ENCODE measurements at places on chromosomes 3 and 15.

GRCh38 chr15:45732662-45733061 lies 97.8 kb downstream of the SQOR start:
- DNase-seq, result no peak

- DNase-seq, result no peak
Observed at GRCh38 chr15:73897441-73898261, 24.3 kb downstream of the TBC1D21 start.

- DNase-seq, result no peak
Observed at GRCh38 chr15:99252326-99252725, 1.0 kb downstream of the LRRC28 start.

GRCh38 chr3:47956521-47956920 lies 59.7 kb downstream of the MAP4 start:
- no peak for DNase-seq

DNA sequence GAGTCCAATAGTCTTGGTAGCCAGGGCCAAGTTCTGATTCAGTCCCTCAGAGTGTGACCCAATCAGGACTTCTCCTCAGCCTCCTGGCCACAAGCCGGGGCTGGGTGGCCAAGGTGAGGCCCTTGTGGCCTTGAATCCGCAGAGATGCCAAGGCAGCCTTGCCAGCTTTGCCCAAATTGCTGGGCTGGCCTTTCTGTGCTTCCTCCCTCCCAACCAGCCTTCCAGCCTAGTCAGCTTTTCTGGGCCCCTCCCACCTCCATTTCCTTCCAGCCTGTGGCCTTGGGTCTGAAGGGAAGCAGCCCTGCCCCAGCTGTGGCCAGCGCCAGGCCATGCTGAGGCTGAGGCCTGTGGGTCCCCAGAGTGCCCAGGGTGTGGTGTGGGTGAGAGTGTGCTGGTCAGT lies 34.3 kb upstream of the ANKDD1A start:
- no peak for DNase-seq

DNA sequence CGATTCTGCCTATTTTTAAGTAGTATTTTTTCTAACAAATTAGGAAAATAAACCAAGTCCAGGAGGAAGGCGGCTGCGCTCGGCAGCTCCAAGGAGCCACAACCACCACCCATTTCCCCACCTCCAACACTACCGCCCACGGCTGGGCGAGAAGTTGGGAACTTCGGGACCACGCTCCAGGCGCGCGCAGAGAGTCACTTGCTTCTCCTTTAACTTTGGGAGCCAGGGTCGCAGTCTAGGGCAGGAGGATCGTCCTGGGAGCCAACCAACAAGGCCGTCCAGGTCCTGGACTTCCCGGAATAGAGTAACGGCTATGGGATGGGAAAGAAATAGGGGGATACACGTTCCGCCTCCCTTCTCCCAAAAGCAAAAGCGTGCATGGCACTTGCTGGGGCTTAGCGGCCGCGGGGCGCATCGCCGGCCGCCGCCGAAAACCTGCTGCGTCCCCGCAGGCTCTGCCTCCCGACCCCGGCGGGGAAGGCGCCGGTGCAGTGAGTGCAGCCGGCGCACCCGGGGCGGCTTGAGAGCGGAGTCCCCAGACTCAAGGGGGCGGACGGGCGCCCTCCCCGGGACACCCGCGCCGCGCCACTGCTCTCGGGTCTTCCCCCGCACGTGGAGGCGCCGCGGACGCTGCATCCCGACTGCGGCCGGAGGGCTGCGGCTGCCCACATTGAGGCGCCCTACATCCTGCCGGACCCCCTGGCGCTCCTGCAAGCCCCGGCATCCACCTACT lies 699 bp downstream of the MEGF11 start:
- DNase-seq, result no peak

- no peak for DNase-seq
Observed at GRCh38 chr3:156368189-156368588, 186.7 kb downstream of the SSR3 start.

GRCh38 chr3:81953111-81953510 lies 191.7 kb upstream of the GBE1 start:
- no peak for DNase-seq

- no peak for DNase-seq
Observed at GRCh38 chr3:109548192-109548938, 211.0 kb upstream of the DPPA4 start.

DNA sequence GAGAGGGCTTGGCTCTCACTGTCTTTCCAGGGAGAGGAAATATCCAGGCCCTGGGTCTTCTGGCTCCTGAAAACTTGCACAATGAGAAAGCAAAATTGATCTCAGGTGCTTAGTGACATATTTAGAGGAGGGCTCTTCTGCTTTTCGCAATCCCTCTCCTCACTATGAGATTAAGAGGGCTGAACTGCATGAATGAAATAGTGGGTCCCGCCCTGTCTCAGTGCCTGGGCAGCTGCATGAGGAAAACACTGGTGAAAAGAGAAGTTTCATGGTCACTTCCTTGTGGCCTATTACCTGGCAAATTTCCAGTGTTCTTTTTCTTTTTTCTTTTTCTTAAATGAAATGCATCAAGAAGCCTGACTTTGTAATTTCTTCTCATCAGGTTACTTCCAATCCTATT lies 73.5 kb downstream of the TRAK1 start:
- DNase-seq, result no peak

DNA sequence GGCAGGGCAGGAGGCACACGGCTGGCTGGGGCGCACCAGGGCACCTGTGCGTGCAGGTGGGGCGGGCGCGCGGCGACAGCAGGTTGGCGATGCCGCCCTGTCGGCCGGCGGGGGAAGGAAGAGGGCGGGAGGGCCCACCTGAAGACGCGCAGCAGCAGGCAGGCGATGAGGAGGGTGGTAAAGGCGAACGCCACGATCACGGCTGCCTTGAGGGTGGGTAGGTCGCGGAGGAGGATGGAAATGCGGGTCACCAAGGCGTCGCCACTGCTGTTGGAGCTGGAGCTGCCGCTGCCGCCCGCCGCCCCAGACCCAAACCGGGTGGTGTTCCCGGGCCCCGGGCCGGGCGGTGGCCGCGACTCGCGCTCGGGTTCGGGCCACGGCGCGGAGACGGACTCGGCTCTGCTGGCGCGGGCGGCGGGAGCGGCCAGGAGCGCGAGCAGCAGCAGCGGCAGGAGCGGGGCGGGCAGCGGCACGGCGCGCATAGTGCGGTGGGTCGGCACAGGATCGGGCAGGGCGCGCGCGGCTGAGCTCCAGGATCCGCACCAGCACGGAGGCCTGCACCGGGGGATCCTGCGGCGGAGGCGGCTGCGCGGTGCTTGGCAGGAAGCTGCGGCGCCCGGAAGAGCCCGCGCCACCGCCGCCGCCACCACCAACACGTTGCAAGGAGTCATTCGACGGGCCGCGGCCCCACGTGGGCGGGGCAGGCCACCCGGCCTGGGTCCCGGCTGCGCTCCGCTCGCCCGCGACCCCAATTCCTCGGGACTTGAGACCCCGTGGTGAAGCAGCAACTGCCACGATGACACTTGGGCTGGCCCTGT lies at the start of gene FAM174B:
Gene FAM174B, minus strand, starts transcription at position 598 of the 818 bp plus-strand sequence.
- DNase-seq, result no peak

DNA sequence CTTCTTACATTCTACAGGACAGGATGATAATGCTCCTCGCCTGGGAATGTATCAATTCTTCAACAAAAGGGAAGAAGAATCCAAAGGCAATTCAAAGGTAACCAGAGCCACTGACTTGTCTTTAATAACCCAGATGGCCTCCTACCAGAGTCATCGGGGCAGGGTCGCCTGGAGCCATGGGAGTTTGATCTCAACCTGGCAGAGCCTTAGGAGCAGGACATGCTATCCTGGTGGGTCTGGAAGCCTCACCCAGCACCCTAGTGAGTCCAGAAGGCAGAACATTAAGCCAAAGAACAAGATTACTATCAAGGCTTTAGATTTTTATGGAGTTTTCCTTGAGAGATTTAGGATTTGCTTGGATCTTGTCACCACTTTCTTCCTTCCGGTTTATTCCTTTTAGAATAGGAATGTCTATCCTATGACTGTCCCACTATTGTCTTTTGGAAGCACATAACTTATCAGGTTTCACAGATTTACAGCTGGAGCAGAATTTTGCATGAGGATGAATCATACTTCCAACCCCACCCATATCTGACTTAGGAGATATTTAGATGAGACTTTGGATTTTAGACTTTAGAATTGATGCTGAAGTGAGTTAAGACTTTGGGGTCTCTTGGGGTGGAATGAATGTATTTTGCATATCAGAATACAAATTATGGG lies 330.3 kb upstream of the GOLIM4 start:
- no peak for DNase-seq

GRCh38 chr3:135040321-135041240 lies 245.5 kb downstream of the EPHB1 start:
- no peak for DNase-seq

DNA sequence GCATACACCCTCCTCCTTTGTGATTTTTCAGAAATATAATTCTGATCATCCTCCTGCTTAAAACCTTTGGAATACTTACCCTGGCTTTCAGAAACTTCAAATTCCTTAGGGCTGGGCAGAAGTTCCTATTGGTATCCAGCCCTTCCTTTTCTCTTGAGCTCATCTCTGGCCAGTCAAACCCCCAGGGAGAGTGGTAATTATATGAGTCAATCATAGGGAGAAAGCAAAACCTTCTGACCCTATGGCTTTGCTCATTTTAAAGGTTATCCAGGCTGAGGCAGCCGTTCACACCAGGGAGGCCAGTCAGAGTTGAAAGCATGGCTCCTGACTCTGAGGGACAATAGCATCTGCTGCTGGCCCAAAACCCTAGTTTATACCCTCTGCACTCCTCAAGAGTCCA lies 23.9 kb upstream of the CTNNB1 start:
- no peak for DNase-seq

GRCh38 chr3:12445523-12446240 lies 38.6 kb upstream of the TSEN2 start:
- no peak for DNase-seq

DNA sequence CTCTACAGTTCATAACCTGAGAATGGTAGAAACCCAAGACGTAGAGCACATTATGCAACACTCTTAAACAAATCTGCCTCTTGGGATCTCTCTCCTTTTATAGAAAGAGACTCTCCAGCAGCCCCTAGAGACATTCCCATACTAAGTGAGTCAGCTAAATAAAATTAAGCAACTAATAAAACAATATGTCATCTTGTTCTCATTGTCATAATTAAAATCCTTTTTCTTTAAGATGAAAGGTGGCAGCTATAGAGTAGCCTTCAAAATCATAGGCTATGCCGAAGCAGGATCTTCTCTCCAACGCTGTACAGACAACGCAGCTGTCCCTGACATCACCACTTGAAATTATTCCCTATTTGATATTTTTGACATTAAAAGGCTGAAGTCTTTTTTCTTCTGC lies 790.0 kb downstream of the FHIT start:
- DNase-seq, result no peak

DNA sequence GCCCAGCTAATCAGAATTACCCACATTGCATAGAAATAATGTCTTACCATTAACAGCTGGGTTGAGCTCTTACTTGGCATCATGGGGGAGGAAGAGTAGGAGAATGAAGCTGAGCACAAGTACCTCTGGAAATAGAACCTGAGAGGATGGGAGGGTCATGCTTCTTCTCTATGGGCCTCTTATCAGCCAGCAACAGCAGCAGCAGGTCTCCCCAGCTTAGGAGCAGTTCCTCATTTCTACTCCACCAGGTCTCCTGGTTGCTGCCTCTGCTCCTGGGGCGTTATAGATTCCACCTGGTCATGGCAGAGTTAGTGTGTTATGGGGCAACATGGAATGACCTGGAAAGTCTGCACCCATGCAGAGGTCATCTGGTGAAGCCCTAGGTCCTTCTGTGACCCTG lies 3.4 kb downstream of the FSD2 start:
- no peak for DNase-seq

DNA sequence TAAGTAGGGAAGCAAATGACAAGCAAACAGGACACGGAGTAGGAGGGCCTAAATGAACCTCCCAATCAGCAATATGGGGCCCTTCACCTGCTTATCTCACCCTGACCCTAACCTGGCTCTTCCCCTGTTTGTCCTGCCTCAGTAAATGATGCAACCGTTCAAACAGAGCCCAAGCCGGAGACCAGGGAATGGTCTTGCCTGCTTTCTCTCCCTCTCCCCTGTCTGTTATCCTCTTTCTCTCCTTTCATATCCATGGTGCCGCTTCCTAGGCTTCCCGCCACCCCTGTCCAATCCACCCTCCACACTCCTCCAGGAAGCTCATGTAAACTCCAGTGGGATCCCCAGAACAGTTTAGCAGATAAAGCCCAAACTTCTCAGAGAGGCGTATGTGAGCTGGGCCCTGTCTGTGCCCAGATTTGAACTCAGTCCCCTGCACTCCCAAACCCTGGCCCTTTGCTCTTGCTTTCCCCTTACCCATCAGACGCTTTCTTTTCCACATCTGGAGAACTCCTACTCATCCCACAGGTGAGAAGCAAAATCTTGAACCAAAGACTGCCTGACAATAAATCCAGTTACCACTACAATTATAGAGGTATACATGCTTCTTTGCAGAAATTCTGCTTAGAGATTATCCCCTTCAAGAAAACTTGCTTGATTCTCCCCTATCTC lies 45.7 kb upstream of the STT3B start:
- no peak for DNase-seq

GRCh38 chr3:125582707-125583106 lies 12.6 kb downstream of the OSBPL11 start:
- DNase-seq, result no peak

- DNase-seq, result no peak
Observed at GRCh38 chr3:4551051-4551711, 58.0 kb downstream of the ITPR1 start.

DNA sequence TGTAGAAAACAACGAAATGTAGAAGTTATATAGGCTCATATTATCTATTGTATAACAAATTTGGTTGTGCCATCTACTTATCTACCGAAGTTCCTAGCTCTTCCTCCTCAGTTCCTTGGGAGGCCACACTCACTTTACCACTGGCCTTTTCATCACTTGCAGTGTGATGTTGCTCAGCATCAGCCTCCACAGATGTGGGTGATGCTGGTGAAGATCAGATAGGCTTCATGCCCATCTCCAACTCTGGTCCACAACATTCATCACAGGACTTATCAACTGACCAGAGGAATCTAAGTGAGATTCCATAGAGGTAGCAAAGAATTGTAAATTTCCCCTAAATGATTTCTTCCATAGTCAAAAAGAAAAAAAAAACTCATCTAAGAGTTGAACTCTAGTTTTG lies 8.4 kb downstream of the CD200 start:
- DNase-seq, result no peak

- no peak for DNase-seq
Observed at GRCh38 chr3:70038693-70039092, 39.2 kb downstream of the SAMMSON start.

GRCh38 chr15:60382773-60383674 lies 14.8 kb downstream of the ANXA2 start:
- no peak for DNase-seq

GRCh38 chr3:106423321-106424225 lies 554.8 kb upstream of the CBLB start:
- no peak for DNase-seq

DNA sequence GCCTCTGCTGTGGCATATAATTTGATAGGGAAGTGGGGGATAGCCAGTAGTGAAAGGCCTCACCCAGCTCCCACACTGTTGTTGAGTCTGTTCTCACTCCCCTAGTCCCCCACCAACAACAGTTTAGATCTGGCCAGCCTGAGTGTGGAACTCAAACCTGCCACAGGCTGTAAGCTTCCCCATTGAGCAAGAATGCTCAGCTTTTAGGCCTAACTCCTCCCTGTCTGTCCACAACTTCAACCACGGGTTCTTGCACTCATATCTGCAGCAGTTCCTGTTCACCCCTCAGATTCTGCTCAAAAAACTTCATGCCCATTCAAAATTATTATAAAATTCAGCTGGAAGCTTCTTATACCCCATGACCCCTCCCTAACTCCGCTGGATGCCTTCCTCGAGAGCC lies 975.1 kb downstream of the NSUN3 start:
- no peak for DNase-seq

Data from NCI-H1417 treated with DMSO at 0.1 percent for 48 hours (cell line).